Ascending aorta (tissue), 2 donors: ENCODE measurements at places on chromosomes 11 and 22. TPM values are rescaled to one million over a fixed set of nuclear protein-coding genes. Genes with fewer than 3 reads are reported as not detected.

DNA sequence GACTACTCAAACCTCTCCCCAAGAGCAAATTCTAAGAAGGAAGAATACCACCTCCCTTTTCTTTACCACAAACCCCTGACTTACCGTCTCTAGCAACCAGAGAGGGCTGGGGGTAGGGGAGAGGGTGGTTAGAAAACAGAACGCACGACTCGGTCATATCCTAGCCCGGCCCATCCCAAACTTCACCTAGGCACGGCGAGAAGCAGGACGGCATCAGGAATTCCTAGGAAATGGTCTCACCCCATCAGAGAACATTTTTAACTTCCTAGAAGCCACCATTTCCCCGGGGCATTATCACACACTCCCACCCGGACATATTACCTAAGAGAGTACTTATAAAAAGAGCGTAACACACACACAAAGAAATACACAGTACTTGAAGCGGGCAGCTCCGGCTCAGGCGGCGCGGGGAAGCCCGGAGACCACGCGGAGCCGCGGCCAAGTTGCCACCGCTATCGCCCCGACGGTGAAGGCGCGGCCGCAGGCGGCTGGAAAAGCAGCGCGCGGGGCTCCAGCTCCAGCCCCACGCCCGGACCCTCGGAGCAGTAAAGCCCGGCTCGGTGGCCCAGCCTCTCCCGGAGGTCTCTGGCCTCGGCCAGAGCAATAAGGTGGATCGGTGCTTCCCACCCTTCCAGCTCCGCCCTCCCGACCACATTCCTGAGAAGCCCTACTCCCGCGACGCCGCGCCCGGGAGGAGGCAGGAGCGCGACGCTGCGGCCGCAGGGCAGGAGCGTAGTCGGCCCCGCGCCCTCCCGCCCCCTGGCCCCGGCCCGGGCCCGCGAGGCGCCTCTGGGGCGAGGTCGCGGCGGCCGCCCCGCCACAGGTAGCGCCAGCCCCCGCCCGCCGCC, 878 bp downstream of the RRAS2 start:
- no peak for DNase-seq
- H3K27ac ChIP-seq: peak overlapping the region; percentile 79
- peak overlapping the region; percentile 100 for H3K4me3 ChIP-seq

- no peak overlapping the region for H3K4me3 ChIP-seq
- no peak for DNase-seq
- no peaks in the 10 kb centered on the region for H3K27me3 ChIP-seq
- no peaks in the 10 kb centered on the region for H3K4me1 ChIP-seq
- H3K27ac ChIP-seq: no peak overlapping the region
- no peaks in the 10 kb centered on the region for H3K36me3 ChIP-seq
Observed at GRCh38 chr11:59990421-59990820, 26.6 kb upstream of the OOSP4B start.

GRCh38 chr22:22397875-22398524, 110.5 kb downstream of the ZNF280B start:
- no peaks in the 10 kb centered on the region for H3K27me3 ChIP-seq
- no peak overlapping the region for H3K4me3 ChIP-seq
- DNase-seq: no peak
- H3K36me3 ChIP-seq: no peaks in the 10 kb centered on the region

DNA sequence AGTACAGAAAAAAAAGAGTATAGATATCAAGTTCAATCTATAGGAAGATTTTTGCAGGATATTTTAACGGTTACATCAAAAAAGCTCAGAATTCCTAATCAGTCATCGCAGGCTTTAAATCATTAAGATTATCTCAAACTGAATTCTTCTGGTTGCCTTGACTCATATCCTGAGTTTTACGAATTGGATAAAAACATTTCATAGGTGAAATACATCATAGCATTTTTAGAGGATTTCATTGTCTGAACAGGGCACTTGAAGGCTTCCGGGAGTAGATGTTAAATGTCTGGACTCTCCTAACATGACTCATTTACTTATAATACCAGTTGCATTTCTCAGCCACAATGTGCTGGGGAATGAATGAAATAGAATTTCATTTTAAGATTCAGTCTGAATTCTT, 2216.6 kb upstream of the RAG2 start:
- H3K27me3 ChIP-seq: no peaks in the 10 kb centered on the region
- H3K36me3 ChIP-seq: no peaks in the 10 kb centered on the region
- H3K4me1 ChIP-seq: no peaks in the 10 kb centered on the region

- H3K36me3 ChIP-seq: peaks cover 27% of the 10 kb centered on the region
- peaks cover 3% of the 10 kb centered on the region for H3K4me1 ChIP-seq
- peak overlapping the region; percentile 87 for H3K4me3 ChIP-seq
- no peaks in the 10 kb centered on the region for H3K27me3 ChIP-seq
- peak overlapping the region; percentile 97 for H3K27ac ChIP-seq
Observed at GRCh38 chr11:114058871-114059277, 637 bp upstream of the ZBTB16 start.

- H3K4me1 ChIP-seq: no peaks in the 10 kb centered on the region
- H3K36me3 ChIP-seq: no peaks in the 10 kb centered on the region
- H3K27ac ChIP-seq: no peak overlapping the region
- no peak overlapping the region for H3K4me3 ChIP-seq
- DNase-seq: no peak
Observed at GRCh38 chr11:17238377-17238776, 30.6 kb upstream of the PIK3C2A start.

DNA sequence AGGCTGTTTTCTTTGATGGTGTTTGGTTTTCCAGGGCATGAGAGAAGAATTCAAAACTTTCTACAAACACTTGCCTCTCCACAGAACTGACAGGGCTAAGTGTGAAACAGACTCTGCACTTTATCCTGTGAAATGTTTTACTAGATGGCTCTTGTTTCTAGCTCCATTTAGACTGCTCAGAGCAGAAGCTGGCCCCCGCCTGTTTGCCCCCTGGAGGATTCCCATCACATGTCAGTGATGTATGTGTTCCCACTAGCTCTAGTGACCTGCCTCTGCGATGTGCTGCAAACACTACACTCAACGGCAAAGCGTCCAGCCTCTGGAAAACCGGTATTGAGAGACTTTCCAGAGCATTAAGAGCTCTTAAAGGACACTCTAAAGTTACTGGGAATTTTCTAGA, 41.4 kb upstream of the PCF11 start:
- no peaks in the 10 kb centered on the region for H3K27me3 ChIP-seq
- H3K36me3 ChIP-seq: no peaks in the 10 kb centered on the region
- H3K4me3 ChIP-seq: peak overlapping the region; percentile 10
- H3K27ac ChIP-seq: no peak overlapping the region

- H3K4me3 ChIP-seq: no peak overlapping the region
- no peak for DNase-seq
- no peaks in the 10 kb centered on the region for H3K36me3 ChIP-seq
- no peaks in the 10 kb centered on the region for H3K27me3 ChIP-seq
- H3K27ac ChIP-seq: no peak overlapping the region
Observed at GRCh38 chr22:48908547-48908946, 919.1 kb downstream of the BRD1 start.

DNA sequence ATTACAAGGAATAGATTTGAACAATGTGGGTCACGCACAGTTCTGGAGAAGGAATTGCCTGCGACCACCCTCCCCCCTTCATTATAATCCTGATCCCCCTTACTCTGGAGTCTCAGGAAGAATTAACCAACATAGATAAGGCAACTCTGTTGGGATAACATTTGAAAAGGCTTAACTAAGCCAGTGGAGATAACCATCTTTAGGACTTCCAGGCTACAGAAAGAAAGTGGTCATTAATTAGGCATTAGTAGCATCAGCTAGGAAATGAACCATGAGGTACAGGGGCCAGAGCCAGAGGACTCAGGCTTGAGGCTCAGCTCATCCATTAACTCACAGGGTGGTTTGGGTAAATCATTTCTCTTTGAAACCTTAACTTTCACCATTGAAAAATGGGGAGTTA, 720.0 kb upstream of the API5 start:
- H3K27me3 ChIP-seq: no peaks in the 10 kb centered on the region
- H3K27ac ChIP-seq: no peak overlapping the region

DNA sequence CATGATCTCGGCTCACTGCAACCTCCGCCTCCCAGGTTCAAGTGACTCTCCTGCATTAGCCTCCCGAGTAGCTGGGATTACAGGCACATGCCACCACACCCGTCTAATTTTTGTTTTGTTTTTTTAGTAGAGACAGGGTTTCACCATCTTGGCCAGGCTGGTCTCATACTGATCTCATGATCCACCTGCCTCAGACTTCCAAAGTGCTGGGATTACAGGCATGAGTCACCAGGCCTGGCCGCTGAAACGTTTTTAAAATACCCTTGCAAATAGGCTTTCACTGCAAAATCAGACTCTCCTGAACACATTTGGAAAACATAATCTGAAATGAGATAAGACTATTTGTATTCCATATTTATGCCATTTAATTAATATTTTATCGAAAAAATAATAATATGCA, 826.1 kb upstream of the CNTN5 start:
- H3K27me3 ChIP-seq: no peaks in the 10 kb centered on the region
- no peaks in the 10 kb centered on the region for H3K36me3 ChIP-seq
- no peaks in the 10 kb centered on the region for H3K4me1 ChIP-seq
- H3K4me3 ChIP-seq: no peak overlapping the region
- H3K27ac ChIP-seq: no peak overlapping the region

- peaks cover 31% of the 10 kb centered on the region for H3K4me1 ChIP-seq
- H3K36me3 ChIP-seq: no peaks in the 10 kb centered on the region
- H3K4me3 ChIP-seq: peak overlapping the region; percentile 73
- peak overlapping the region; percentile 98 for H3K27ac ChIP-seq
Observed at GRCh38 chr11:65476632-65477148, 22.2 kb upstream of the MALAT1 start.

DNA sequence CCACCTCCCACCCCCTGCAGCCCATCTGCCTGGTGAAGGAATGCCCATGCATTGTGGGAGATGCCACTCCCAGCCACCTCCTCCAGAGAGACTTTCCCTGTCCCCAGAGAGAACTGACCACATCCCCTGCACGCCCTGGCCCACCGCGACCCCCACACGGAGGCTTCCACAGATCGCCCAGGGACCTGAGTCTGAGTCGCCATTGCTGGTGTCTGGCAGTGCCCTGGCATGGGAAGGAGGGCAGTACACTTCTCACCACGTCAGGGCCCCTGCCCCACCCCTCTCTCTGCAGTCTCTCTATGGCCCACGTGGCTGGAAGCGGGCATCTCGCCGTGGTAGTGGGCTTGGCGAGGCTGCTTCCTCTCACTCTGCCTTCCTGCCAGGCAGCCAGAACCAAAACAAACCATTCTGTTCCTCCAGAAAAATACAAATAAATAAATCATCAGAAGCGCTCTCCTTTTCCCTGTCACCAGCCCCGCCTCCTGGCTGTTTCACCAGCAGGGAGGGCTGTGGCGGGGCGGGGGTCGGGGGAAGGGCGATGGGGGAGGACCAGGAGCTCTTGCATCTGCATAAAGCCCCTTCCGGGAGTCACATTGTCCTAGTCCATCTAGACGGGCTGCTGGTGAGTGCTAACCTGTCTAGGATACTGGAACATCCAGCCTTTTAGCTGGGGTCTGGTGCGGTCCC, 20.9 kb downstream of the SHISAL1 start:
- H3K27ac ChIP-seq: no peak overlapping the region
- no peaks in the 10 kb centered on the region for H3K4me1 ChIP-seq
- H3K27me3 ChIP-seq: no peaks in the 10 kb centered on the region
- no peak overlapping the region for H3K4me3 ChIP-seq

GRCh38 chr11:86803136-86804045, 3.0 kb downstream of the PRSS23 start:
- no peak overlapping the region for H3K4me3 ChIP-seq
- H3K27me3 ChIP-seq: no peaks in the 10 kb centered on the region
- no peak for DNase-seq
- H3K27ac ChIP-seq: peak overlapping the region; percentile 63

GRCh38 chr11:120228794-120229384, 11.1 kb upstream of the POU2F3 start:
- H3K4me3 ChIP-seq: no peak overlapping the region
- H3K36me3 ChIP-seq: no peaks in the 10 kb centered on the region
- DNase-seq: no peak
- H3K27me3 ChIP-seq: no peaks in the 10 kb centered on the region

DNA sequence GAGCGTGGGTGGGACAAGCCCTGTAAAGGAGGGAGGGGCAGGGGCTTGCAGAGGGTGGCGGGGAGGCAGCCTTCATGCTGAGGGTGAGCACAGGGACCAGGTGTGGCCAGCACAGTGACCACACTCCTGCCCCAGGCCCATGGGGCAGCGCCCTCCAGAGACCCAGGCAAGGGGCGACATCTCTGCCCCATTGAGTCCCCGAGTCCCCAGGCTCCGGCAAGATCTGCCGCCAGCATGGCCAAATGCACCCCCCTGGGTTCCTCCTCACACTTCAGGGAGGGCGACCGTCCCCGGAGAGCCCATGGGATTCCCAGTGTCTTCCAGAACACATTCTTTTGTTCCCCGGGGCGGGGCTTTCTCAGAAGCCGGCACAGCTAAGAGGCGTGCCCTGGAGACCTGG, 362.5 kb downstream of the TBC1D22A start:
- no peak overlapping the region for H3K27ac ChIP-seq
- no peaks in the 10 kb centered on the region for H3K4me1 ChIP-seq
- DNase-seq: no peak
- no peaks in the 10 kb centered on the region for H3K27me3 ChIP-seq
- no peaks in the 10 kb centered on the region for H3K36me3 ChIP-seq
- no peak overlapping the region for H3K4me3 ChIP-seq

DNA sequence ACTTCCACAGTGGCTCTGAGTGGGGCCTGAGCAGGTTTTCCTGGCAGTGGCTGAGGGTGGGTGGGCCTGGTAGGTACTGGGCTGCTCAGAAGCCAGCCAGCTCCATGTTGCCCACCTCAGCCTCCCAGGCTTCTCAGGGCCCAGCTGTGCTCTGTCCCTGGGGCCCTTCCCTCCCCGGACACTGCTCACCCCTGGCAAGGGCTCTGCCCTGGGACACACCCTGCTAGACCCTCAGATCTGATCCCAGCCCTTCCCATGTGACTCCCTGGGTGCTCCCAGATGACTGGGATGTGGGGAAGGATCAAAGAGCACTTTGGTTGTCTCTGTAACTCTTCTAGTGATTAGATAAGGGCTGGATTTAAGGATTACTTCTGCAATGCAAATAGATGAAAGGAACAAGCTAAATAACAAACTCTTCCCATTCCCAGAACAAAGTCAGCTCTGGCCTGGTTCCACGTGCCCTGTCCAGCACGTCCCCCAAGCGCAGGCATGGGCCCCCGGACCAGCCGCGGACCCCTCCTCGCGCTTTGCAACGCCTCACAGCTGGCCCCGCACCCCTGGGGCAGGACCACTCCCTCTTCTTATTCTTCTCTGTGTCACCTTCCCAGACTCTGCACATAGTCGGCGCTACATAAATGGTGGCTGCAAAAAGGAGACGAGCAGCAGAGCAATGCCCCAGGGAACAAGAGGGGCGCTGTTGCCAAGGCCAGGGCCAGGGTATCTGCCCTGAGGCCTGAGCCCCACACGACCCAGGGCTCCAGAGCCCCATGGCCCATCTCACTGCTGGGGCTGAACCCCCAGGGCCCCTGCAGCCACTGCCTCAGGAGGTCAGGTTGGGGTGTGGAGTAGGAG, 5.7 kb upstream of the KRTAP5-6 start:
- H3K27ac ChIP-seq: no peak overlapping the region
- no peak overlapping the region for H3K4me3 ChIP-seq
- H3K4me1 ChIP-seq: peaks cover 4% of the 10 kb centered on the region
- H3K36me3 ChIP-seq: no peaks in the 10 kb centered on the region
- H3K27me3 ChIP-seq: no peaks in the 10 kb centered on the region
- DNase-seq: peak; percentile 33

Gene SLC22A9
- not detected for total RNA-seq

Gene FIBIN
- total RNA-seq: 59.1 TPM

Gene CHRM4
- not detected for total RNA-seq

Gene KCNQ1OT1
- total RNA-seq: 1.5 TPM

Gene SCUBE2
- 1.1 TPM for total RNA-seq

Gene FZD4
- 124 TPM for total RNA-seq

Gene SYNGR1
- total RNA-seq: 2.2 TPM

Gene PRR33
- not detected for total RNA-seq

Gene ISX
- not detected for total RNA-seq

Gene MRGPRE
- not detected for total RNA-seq
